Fibroblast of mammary gland (primary cell): ENCODE measurements at places on chromosomes 1 and 21.

DNA sequence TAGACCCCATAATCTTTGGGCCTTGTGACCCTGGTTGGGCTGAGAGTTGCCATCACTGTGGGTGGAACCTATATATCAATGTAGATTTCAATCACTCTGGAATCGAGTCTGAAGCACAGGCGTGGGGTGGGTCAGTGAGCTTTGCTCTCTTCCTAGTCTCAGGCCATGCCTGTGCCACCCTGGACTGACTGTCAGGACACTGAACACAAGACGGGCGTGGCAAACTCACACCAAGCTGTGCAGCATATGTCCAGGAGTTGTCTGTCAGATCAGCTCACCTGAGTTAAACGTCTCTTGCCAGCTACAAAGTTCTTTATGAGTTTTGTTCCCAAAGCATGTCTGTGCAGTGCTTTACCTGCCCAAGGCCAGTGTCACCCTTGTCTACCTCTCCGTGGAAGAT is 30.9 kb upstream of the ALPL start:
- no peak for DNase-seq

DNA sequence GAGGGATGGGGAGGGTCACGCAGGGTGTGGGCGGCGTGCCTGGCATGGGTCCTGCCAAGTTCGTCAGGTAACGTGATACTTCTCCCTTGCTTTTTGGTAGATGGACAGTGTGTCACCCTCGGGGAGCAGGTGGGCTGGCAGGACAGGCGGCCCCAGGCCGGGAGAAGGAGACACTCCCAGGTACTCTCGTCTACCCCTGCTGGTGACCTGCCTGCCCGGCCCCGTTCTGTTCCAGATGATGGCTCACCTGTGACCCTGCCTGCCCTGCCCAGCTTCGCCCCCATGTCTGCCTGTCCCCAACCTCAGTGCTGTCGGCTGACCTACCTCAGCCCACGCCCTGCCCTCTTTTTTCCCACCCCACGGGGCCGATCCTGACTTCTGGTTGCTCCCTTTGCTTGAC is 144.7 kb downstream of the PCBP3 start:
- no peak for DNase-seq

- DNase-seq: no peak
Observed at GRCh38 chr1:48003741-48004531, 6.8 kb upstream of the TRABD2B start.

DNA sequence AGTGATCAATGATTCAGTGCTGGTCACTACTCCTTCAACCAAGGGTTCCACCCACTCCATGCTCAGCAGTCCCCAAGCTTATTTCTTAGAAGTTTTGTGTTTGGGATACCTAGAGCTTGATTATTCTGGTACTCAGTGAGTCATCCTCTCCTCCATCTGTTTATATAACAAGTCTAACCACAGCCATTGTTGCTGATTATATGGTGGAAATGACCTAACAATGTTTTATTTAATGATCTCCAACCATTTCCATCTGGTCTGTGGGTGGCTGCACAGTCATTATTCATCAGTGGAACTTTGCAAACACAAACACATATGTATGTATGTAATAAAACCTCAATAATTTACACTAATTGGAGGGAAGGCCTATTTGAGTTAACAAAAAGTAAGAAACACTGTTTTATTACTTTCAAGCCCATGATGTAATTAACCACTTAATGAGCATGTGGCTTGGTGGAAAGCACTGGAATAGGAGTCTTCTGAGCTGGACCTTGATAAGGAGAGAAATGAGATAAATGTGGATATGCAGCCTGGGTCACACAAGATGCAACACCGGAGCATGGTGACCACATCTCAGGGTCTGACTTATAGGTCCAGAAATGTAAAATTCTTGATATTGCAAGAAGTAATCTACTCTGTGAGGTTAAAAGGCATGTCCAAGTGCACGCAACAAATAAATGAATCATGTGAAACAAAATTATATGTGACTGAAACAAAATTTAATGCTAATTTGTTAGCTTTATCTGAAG is 99.0 kb upstream of the WLS start:
- peak; percentile 96 for DNase-seq

GRCh38 chr1:201493757-201494617 is 12.9 kb downstream of the CSRP1 start:
- DNase-seq: peak; percentile 52

- DNase-seq: no peak
Observed at GRCh38 chr1:147726168-147726567, 34.2 kb downstream of the GJA5 start.
